Aorta (tissue), 5 donors: ENCODE measurements at places on chromosomes 12 and 14. TPM values are rescaled to one million over a fixed set of nuclear protein-coding genes. Genes with fewer than 3 reads are reported as not detected.

DNA sequence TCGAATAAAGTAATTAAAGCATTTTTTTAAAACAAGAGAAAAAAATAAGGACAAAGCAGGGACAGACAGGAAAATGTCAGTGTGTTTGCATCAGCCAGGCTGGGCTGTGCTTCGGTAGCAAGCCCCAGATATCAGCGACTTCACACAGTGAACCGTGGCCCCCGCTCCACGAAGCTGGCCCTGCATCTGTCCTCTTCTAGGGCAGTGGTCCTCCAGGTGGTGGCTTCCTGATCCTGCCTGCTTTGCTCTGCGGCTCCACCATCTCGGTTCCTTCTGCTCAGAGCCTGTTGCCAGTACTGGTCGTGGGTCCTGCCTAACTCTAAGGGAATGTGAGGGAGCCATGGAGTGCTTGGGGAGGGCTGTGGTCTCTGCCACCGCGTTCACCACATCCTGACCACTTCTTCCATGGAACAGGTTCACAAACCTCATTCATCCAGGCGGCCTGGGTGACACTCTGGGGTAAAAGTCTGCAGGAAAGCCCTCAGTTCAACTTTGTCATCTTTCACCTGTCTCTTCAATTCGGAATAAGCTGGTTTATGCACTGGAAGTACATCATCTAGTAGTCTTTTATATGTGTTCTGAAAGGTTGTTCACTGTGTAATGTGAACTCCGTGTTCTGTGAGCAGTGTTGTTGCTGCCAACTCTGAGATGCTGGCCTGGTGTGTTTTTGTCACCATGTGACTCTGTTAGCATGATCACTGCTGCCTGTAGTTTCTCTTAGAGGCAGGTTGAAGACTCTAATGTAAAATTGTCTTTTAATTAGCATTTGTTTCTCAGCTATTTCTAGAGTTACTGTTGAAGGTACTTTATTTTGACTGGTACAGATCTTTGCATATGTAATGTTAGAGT, 47.9 kb downstream of the ANKRD9 start:
- no peak for DNase-seq

The LRRC9 gene
- total RNA-seq = not detected

DNA sequence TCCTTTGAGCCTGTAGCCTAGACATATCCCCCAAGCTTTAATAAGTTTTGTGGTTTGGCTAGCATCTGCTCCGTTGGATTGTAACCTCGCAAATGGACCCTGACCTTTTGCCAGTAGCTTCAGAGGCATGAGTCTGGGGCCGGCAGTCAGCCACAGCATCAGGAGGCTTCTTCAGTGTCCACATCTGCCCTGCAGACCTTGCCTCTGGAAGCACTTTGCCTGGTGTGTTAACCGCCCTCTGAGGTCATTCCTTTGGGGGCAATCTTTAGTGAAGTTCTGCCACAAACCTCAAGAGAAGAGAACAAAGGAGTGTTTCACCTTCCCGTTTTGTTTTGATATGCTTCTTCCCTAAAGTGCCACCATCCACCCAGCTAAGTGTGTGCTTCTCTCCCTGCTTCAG, 71.4 kb downstream of the GNS start:
- DNase-seq = no peak

- no peak for DNase-seq
These were observed 25.1 kb upstream of the ATP2B1 start for GRCh38 chr12:89733579-89734201.

GRCh38 chr12:32761716-32762115, 6.0 kb upstream of the YARS2 start:
- DNase-seq = no peak

The SLC6A12 gene
- 1.3 TPM for total RNA-seq

The CLEC9A gene
- 0.42 TPM for total RNA-seq
